ENCODE measurements at places on chromosomes 3 and 15. TPM values are rescaled to one million over a fixed set of nuclear protein-coding genes. Genes with fewer than 3 reads are reported as not detected.

GRCh38 chr3:137217733-137218132 lies 259.9 kb downstream of the IL20RB start:
- DNase-seq: no peak
- H3K4me3 ChIP-seq: no peak overlapping the region
- no peaks in the 10 kb centered on the region for H3K36me3 ChIP-seq
- no peaks in the 10 kb centered on the region for H3K27me3 ChIP-seq
- H3K27ac ChIP-seq: no peak overlapping the region

DNA sequence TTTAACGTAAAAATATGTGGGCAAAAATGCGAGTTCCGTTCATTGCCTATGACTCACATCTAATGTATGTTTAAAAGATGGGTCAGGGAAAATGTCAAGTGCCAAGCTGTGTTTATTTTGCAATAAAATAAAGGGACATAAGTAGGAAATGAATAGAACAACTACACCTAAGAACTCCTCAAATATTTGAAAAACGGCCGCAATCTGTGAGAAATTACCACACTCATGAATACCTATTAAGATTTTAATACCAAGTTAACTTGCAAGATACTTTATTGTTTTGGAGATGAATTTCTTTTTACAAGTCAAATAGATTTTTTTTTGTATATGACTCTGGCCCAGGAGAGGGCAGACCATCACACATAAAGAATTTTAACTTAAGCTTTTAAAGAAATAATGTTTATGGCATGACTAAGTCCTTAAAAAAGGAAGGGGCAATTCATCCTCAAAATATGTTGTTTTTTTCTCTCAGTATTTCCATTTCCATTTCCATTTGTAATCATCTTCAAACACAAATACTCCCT lies 152.7 kb downstream of the SUCNR1 start:
- no peak overlapping the region for H3K4me3 ChIP-seq
- H3K27me3 ChIP-seq: no peaks in the 10 kb centered on the region
- H3K36me3 ChIP-seq: no peaks in the 10 kb centered on the region
- no peaks in the 10 kb centered on the region for H3K4me1 ChIP-seq
- DNase-seq: no peak

- no peak overlapping the region for H3K27ac ChIP-seq
- H3K36me3 ChIP-seq: no peaks in the 10 kb centered on the region
- DNase-seq: no peak
Observed at GRCh38 chr3:12154151-12154550, 4.6 kb downstream of the TIMP4 start.

GRCh38 chr3:177800561-177800960 lies 603.3 kb upstream of the TBL1XR1 start:
- no peak overlapping the region for H3K27ac ChIP-seq
- no peaks in the 10 kb centered on the region for H3K36me3 ChIP-seq
- no peaks in the 10 kb centered on the region for H3K27me3 ChIP-seq
- peaks cover 12% of the 10 kb centered on the region for H3K4me1 ChIP-seq
- no peak for DNase-seq

DNA sequence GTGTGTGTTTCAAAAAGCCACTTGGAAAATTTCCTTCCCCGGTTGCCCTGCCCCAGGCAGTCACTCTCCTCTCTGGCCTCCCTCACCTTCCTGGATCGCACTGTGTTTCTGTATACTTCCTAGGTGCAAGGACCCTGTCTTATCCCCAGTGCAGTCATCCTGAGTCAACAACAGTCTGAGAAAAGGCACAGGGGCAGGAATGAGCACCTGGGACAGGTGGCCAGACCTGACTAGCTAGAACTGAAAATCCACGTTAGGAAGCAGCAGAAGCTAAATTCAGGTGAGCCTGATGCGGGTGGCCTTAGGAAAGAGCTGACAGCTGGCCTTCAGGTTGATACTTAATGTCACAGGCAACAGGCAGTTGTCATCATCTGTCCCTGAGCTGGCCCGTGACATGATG lies 62.9 kb upstream of the VGLL4 start:
- DNase-seq: no peak
- no peaks in the 10 kb centered on the region for H3K36me3 ChIP-seq
- H3K4me3 ChIP-seq: no peak overlapping the region
- H3K4me1 ChIP-seq: no peaks in the 10 kb centered on the region

DNA sequence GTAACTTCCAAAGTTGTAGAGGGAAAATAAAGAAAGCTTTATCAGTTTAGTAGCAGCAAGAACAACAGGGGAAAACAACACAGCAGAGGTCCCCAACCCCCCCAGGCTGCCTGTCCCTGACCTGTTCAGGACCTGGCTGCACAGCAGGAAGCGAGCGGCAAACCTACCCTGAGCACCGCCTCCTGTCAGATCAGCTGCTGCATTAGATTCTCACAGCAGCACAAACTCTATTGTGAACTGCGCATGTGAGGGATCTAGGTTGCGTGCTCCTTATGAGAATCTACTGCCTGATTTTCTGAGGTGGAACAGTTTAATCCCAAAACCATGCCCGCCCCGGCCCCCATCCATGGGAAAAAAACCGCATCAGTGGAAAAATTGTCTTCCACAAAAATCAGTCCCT lies 40.3 kb downstream of the USP50 start:
- H3K36me3 ChIP-seq: peaks cover 15% of the 10 kb centered on the region
- DNase-seq: no peak
- H3K27ac ChIP-seq: no peak overlapping the region
- no peaks in the 10 kb centered on the region for H3K4me1 ChIP-seq
- no peak overlapping the region for H3K4me3 ChIP-seq

- no peaks in the 10 kb centered on the region for H3K36me3 ChIP-seq
- peak overlapping the region; percentile 97 for H3K27ac ChIP-seq
- no peaks in the 10 kb centered on the region for H3K27me3 ChIP-seq
- H3K4me3 ChIP-seq: peak overlapping the region; percentile 90
- peaks cover 32% of the 10 kb centered on the region for H3K4me1 ChIP-seq
- DNase-seq: no peak
Observed at GRCh38 chr3:52277972-52278509, 408 bp downstream of the WDR82 start.

- peaks cover 4% of the 10 kb centered on the region for H3K4me1 ChIP-seq
- H3K4me3 ChIP-seq: no peak overlapping the region
- H3K27me3 ChIP-seq: no peaks in the 10 kb centered on the region
- H3K27ac ChIP-seq: no peak overlapping the region
Observed at GRCh38 chr15:43100971-43101370, 4.9 kb downstream of the UBR1 start.

- DNase-seq: no peak
- no peaks in the 10 kb centered on the region for H3K36me3 ChIP-seq
- no peak overlapping the region for H3K27ac ChIP-seq
- no peaks in the 10 kb centered on the region for H3K27me3 ChIP-seq
- H3K4me1 ChIP-seq: no peaks in the 10 kb centered on the region
Observed at GRCh38 chr15:91975241-91975978, 121.9 kb downstream of the SLCO3A1 start.

DNA sequence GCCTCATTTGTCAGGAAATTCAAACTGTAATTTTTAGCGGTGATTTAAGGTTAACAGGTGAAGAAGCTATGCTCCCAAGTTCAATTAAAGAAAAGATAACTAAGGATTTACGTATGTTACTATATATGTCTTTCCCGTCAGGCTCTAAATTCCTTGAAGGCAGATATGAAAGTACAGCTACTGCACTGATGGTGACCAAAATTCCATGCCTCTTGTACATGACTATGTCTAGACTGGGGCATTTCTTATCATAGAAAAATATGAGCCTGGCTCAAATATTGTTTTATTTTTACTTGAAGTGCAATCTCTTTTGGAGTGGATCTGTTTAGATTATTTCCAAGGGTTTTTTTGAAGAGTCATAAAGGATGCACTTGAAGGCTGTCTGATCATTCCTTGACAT lies 647.1 kb upstream of the KCNMB2 start:
- no peaks in the 10 kb centered on the region for H3K36me3 ChIP-seq
- H3K27ac ChIP-seq: no peak overlapping the region
- no peak overlapping the region for H3K4me3 ChIP-seq
- DNase-seq: no peak
- no peaks in the 10 kb centered on the region for H3K4me1 ChIP-seq

DNA sequence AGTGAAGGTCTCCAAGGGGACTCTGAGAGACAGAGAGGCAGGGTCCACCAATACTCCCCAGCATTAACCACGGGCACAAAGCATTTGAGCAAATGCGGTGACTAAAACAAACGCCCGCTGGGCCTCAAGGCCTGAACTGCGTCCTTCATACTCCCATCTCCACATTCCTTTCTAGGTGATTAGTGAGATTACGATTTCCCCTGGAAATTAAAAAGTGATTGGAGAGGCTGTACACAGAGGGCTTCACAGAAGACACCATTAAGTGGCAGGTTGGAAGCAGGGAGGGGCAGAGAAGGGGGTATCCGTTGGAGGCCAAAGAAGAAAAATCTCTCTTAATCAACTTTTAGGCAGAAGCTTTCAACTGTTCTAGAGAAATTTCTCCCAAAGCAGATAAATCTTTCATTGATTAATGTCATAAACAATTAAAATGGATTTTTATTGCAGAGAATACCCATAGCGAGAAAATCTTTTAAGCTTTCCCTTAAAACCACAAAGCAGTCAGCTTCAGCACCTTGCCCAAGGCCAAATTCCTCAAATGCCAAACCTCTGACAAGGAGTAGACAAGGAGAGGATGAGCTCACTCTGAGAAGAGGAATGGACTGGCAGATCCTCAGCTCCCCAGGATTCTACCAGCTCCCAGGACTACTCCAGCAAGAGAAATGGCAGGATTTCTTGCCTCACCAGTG lies 38.2 kb downstream of the MB21D2 start:
- H3K4me3 ChIP-seq: no peak overlapping the region
- no peaks in the 10 kb centered on the region for H3K4me1 ChIP-seq
- no peaks in the 10 kb centered on the region for H3K27me3 ChIP-seq
- H3K27ac ChIP-seq: no peak overlapping the region
- DNase-seq: no peak
- H3K36me3 ChIP-seq: no peaks in the 10 kb centered on the region

DNA sequence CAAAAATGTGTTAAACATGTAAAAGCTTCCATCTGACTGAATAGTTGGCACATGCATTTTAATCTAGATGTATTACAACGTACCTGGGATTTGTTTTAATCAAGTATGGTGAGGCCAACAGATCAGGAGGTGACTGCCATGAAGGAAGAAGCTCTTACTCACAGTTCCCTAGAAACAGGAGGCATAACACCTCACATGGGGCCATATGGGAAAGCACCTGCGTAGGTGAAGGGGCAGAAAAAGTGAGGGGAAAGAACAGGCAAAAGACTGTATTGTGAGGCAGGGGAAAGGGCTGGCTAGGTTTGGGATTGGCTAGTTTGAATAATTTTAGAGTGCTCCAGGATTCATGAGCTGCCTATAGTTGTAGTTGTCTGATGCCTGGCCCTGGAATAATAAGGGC lies 9.6 kb downstream of the SQOR start:
- H3K36me3 ChIP-seq: no peaks in the 10 kb centered on the region
- no peak overlapping the region for H3K4me3 ChIP-seq
- H3K27me3 ChIP-seq: no peaks in the 10 kb centered on the region
- peaks cover 59% of the 10 kb centered on the region for H3K4me1 ChIP-seq
- DNase-seq: no peak
- H3K27ac ChIP-seq: no peak overlapping the region

GRCh38 chr3:10447527-10448260 lies 57.7 kb downstream of the ATP2B2 start:
- H3K27me3 ChIP-seq: no peaks in the 10 kb centered on the region
- H3K36me3 ChIP-seq: peaks cover 5% of the 10 kb centered on the region
- H3K27ac ChIP-seq: no peak overlapping the region
- H3K4me1 ChIP-seq: no peaks in the 10 kb centered on the region
- H3K4me3 ChIP-seq: no peak overlapping the region

DNA sequence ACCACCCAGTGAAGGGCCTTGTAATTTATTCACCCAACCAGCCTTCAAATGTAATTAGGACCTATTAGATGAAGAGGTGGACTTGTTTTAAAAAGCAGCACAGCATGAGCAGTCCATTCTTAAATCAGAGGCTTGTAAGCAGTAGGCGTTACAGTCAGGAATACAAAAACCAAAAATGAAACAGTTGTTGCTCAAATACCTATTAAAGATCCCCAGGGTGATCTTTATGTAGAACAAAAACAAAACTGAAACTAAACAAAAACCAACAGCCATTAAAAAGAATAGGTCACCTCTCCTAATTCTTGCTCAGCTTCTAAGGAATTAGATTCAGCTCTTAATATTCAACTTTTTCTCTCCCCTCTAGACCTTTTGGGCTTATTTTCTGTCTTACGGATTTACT lies 104.9 kb upstream of the ST8SIA2 start:
- H3K4me1 ChIP-seq: no peaks in the 10 kb centered on the region
- no peak overlapping the region for H3K27ac ChIP-seq
- no peak overlapping the region for H3K4me3 ChIP-seq
- H3K36me3 ChIP-seq: no peaks in the 10 kb centered on the region

DNA sequence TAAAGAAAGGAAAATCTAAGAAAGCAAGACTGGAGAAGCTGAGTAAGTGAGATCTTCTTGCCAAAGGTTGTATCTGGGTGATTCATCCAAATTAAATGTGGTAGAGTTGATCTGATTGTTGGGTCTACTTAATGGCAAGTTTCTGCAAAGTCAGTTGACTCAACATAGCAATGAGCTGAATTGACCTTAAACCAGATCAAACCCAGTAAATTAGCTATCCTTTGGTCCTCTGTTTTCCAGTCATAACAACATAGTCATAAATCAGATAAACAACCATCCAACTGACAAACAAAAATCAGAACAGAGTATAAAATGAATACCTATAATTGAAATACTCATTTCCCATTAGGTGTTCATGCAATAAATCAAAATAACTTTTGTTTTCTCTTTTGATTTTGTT lies 142.6 kb upstream of the CFAP20DC start:
- H3K4me1 ChIP-seq: no peaks in the 10 kb centered on the region
- no peaks in the 10 kb centered on the region for H3K27me3 ChIP-seq
- H3K36me3 ChIP-seq: no peaks in the 10 kb centered on the region
- H3K27ac ChIP-seq: no peak overlapping the region

DNA sequence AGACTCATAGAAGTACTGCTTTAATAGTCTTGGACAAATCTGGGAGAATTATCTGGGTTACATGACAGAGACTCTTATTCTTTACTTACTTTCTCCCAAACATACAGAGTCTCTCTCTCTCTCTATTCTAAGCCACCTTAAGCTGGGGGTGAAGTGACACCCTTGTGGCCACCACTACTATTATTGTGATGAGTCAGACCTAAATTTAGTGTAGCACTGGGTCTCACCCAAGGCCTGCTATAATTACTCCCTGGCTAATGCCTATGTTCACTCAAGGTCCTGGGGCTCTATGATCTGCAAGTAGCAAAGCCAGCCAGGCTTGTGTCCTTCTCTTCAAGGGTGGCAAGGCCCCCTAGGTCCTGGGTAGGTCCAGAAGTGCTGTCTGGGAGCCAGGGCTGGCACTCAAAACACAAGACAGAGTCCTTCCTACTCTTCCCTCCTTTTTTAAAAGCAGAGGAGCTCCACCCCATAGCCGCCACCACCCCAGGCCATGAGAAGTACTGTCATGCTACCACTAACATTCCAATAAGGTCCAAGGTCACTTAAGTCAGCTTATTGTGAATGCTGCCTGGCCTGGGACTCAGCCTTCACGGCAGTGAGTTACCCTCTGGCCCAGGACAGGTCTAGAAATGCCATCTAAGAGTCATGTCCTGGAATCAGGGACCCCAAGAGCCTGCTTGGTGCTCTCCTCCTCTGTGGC lies 183.6 kb downstream of the POLQ start:
- H3K4me1 ChIP-seq: no peaks in the 10 kb centered on the region
- H3K27me3 ChIP-seq: no peaks in the 10 kb centered on the region
- DNase-seq: no peak
- no peak overlapping the region for H3K4me3 ChIP-seq

Gene MYO1E
- total RNA-seq: 45.2 TPM

Gene MLH1
- 18.6 TPM for total RNA-seq

Gene PLS1
- 30.5 TPM for total RNA-seq

Gene PLOD2
- total RNA-seq: 27.8 TPM

Gene ZNF774
- 2.4 TPM for total RNA-seq

Gene CYP1A2
- total RNA-seq: 97.1 TPM

Gene FGF12
- 0.29 TPM for total RNA-seq

Gene PRSS50
- total RNA-seq: 0.07 TPM

Gene SPCS1
- 173 TPM for total RNA-seq
